Dermis microvascular lymphatic vessel endothelial cell (primary cell): ENCODE measurements at places on chromosomes 7 and 10.

GRCh38 chr7:44097064-44097932 lies 6.8 kb upstream of the AEBP1 start:
- no peak for DNase-seq

GRCh38 chr7:93551063-93551895 lies 23.2 kb downstream of the CALCR start:
- DNase-seq = peak; percentile 60

- DNase-seq = peak; percentile 85
Observed at GRCh38 chr10:61943674-61944378, 42.3 kb downstream of the ARID5B start.

DNA sequence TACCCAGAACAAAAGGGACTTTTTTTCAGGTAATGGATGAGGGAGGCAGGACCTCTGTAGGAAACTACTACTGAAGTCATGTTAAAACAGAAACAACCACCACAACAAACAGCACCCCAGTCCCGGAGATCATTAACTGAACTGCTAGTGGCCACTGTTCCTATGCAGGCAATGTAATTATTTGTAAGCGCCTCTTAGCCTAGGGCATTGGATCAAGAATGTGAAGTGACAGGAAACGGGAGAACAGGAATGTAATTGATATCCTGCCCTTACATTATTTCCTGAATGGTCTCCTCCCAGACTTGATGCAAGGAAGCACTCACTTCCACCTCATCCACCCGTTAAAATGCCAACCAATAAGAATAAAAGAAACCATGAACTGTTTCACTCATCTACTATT lies 16.7 kb upstream of the GAD2 start:
- DNase-seq = no peak

- no peak for DNase-seq
Observed at GRCh38 chr7:105911961-105912575, 35.7 kb upstream of the ATXN7L1 start.

GRCh38 chr7:63077841-63078240 lies 920.8 kb upstream of the ZNF722 start:
- no peak for DNase-seq

DNA sequence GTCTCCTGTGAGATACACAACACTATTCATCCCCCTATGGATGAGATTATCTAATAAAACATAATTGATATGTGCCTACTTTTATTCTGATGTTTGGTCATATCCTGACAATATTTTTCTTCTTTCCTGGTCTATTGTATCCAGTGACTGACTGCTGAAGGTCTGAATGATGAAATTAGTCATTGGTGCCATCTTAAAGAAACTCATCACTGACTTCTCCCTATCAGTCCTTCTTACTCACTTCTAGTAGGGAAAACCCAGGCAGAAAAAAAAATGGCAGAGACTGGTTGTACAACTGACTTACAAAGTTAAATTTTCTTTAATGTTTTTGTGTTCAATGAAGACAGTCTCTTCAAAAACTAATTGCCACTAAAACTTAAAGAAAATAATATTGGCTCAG lies 377.4 kb downstream of the HTR7 start:
- no peak for DNase-seq

DNA sequence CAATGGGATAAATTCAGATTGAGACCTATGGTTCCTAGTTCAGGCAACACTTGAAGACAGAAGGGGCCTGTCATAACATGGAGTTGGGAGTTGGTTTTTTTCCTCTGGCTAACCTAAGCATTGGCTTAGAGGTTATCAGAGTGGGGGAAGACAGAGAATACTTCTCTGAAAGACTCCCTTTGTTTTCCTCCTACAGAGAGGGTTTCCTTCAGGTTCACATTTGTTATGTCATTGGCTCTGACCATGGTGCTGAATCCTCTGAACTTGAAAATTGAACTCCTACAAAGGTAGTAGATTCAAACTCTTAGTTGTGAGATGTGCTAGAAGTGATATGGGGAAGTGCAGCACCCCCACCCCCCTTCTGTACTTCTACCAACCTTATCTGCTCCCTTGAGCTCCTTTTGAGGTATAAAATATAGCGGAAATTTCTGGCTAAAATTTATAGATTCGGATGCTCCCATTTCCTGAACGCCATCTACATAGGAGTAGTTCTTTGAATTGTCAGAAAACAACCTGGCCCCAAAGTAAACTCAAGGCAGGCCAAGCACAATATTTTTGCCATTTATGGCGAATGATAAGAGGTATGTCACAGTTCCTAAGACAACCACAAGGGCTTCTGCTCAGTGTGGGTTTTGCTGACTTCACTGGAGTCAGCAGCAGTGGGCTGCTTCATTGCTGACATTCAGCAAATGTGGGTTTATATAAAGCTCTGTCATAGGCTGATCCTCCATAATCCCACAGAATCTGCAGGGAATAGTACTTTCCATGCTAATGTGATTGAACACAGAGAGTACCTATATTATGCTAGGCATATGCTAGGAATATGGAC lies 131.6 kb upstream of the KLF14 start:
- peak; percentile 45 for DNase-seq

GRCh38 chr10:95474228-95475002 lies 86.8 kb downstream of the SORBS1 start:
- DNase-seq = peak; percentile 59

DNA sequence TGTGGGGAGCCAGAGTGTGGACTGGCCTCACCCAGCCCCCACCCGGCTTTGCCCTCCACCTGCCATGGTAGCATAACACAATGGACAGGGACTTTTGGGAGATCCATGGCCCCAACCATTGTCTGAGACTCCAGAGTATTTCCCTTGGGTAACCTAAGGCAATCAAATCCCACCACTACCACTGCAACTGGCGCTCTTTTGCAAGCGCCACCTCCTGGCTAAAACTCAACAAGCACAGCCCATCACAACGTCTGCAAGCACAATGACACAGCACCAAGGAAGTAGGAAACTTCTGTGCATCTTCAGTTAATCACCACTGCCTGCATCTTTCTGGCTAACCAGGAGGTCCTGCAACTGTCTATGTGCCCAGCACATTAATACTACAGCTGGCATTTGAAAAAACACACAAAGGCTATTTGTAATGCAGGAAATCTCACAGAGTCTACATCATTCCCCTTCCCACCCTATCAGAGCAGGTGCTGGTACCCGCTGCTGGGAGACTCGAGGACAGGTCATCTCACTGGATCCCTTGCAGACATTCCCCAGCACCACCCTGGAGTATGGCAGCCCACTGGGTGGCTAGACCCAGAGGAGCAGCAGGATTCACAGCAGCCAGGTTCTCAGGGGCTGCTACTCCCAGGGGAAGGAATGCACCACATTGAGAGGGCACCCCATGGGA lies 27.7 kb downstream of the ANKRD26 start:
- no peak for DNase-seq

- no peak for DNase-seq
Observed at GRCh38 chr10:95664543-95664942, 8.0 kb upstream of the ALDH18A1 start.

DNA sequence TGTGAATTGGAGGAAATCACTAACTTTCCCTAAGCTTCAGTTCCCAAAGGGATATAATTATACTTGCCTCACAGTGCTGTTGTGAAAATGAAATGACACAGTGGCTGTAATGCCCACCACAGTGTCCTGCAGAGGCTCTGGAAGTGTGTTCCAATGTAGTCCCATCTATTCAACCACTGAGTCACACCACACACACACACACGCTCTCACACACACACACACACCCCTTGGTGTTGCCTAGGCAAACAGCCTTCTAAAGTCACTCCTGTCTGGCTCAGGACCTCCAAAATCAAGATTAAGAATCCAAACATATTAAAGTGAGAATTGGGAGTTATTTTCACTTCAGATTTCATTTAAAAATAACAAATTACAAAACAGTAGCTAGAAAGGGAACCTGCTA lies 73.3 kb downstream of the NRCAM start:
- no peak for DNase-seq

DNA sequence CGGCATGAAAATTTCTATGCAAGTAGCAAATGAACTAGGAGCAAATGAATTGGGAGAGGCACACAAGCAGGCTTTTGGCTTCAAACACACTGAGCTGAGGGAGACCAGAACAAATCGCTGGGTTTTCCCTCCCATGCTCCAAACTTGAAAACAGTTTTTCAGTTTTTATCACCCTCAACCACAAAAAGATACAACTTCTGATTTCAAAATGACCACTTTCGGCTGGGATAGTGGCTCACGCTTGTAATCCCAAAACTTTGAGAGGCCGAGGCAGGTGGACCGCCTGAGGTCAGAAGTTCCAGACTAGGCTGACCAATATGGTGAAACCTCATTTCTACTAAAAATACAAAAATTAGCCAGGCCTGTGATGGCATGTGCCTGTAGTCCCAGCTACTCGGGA lies 9.0 kb upstream of the CHUK start:
- no peak for DNase-seq

DNA sequence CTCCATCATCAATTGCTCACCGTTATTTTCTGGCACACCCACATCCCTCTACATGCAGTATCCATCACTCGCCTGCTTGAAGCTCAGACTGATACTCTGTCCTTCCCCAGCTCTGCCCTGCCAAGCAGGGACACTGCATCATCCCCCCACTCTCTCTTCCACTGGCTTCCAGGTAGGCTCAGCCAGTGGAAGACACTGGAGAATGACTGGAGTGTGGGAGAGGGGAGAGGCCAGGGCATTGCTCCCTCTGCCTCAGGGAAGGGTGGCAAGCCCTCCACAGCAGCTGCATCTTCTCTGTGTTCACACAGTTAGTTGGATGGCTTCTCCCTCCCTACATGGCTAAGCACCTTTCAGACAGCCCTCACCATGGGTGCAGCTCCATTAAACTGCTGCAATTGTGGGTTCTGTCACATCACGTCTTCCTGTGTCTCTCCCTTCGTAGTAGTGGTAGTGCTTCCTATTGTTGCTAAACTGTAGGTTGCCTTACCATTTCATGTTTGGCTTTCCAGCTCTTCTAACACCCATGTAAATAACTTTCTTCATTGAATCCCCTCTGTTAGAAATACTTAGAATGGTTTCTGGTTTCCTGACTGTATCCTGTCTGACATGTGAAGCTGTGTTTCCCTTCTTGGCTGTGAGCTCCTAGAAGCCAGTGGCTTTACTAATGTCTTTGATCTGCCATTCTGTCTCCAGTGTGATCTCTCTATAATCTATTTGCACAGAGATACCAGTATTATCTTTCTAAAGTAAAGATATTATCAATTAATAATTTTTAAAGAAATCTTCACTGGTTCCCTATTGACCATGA lies 483.7 kb upstream of the LRRN3 start:
- DNase-seq = no peak

DNA sequence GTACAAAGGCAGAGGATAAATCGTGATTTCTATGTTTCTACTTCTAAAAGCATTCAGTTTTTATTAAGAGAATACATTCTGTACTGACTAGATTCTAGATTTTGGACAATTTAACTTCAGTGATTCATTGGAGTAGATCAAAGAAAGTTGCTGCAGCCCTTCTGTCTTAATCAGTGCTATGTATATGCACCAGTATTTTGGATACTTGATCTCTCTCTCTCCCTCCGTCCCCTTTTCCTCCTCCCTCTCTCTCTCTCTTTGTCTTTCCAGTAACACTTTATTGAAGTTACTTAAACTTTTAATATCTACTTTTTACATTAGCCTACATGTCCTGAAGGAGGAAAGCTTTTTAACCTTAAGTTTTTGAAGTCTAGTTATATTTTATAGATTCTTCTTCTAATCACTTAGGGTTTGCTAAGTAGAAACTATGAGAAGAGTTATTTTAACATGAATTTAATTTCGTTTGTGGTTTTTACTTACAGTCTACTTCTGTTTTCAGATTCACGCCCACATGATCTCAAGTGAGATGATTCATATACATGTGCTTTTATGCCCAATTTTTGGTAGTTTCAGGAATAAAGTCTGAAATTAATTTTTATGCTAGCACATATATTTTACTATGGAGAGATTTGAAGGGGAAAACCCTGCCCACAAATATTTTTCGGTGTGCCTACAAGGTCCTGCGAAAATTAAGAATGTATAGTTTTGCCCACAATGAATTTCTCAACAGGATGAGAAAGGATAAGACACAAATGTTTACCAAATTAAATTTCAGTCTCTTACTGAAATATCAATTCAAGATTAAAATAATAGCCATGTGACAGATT lies 9.1 kb downstream of the MDFIC start:
- no peak for DNase-seq
